ENCODE measurements at places on chromosomes 13 and 19.

GRCh38 chr13:41621716-41622431 lies 164.5 kb downstream of the RGCC start:
- no peak for DNase-seq
- no peaks in the 10 kb centered on the region for H3K4me1 ChIP-seq
- H3K4me3 ChIP-seq: no peak overlapping the region
- no peaks in the 10 kb centered on the region for H3K36me3 ChIP-seq
- no peak overlapping the region for H3K27ac ChIP-seq

GRCh38 chr13:62035981-62036380 lies 620.3 kb upstream of the PCDH20 start:
- H3K27me3 ChIP-seq: no peaks in the 10 kb centered on the region
- no peak overlapping the region for H3K27ac ChIP-seq
- H3K4me1 ChIP-seq: peaks cover 1% of the 10 kb centered on the region
- H3K36me3 ChIP-seq: no peaks in the 10 kb centered on the region
- H3K4me3 ChIP-seq: no peak overlapping the region

DNA sequence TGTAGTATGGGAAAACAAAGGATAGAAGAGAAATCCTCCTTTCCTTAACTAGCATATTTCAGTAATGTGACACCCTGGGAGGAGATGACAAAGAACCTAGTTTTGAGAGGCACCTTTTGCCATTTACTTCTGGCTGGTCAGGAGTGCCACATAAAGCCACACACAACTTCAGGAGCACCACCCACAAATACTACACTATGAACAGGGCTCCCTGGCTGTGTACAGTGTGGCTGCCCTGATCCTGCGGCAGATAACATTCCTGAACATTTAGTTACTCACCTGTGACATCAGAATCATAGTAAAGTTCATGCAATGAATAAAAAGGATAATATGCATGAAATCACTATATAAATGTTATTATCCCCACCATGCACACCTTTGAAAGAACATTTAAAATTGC lies 17.4 kb upstream of the IRS2 start:
- H3K4me3 ChIP-seq: no peak overlapping the region
- no peaks in the 10 kb centered on the region for H3K27me3 ChIP-seq
- H3K36me3 ChIP-seq: peaks cover 2% of the 10 kb centered on the region
- DNase-seq: no peak

GRCh38 chr19:45528744-45529419 lies 21.6 kb downstream of the VASP start:
- no peaks in the 10 kb centered on the region for H3K27me3 ChIP-seq
- H3K4me1 ChIP-seq: peaks cover 12% of the 10 kb centered on the region
- DNase-seq: no peak
- H3K27ac ChIP-seq: no peak overlapping the region

DNA sequence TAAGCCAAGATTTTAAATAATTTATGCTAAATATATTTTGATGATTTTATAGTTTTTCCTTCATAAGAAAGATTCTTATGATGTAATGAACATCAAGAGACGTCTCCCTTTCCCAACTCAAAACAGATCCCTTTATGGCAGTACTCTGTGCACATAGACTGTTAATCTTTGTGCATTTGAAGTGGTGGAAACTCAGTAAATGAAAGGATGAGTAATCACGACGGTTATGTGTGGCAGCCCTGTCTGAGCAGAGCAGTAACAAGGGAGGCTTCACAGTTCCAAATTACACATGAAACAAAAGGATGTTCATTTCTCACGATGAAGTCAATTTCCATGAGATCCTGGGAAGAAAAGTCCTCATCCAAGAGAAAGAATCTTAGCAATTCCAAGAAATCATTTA lies 498.1 kb downstream of the KLF5 start:
- H3K27ac ChIP-seq: no peak overlapping the region
- DNase-seq: no peak
- no peaks in the 10 kb centered on the region for H3K27me3 ChIP-seq
- no peaks in the 10 kb centered on the region for H3K36me3 ChIP-seq
- no peak overlapping the region for H3K4me3 ChIP-seq

- no peak for DNase-seq
- no peaks in the 10 kb centered on the region for H3K4me1 ChIP-seq
- no peak overlapping the region for H3K4me3 ChIP-seq
- no peak overlapping the region for H3K27ac ChIP-seq
Measured at GRCh38 chr19:52248241-52248640, 21.1 kb upstream of the ZNF766 start.

- H3K4me3 ChIP-seq: no peak overlapping the region
- no peak for DNase-seq
- no peaks in the 10 kb centered on the region for H3K36me3 ChIP-seq
Measured at GRCh38 chr13:26376430-26376829, 122.5 kb downstream of the CDK8 start.

DNA sequence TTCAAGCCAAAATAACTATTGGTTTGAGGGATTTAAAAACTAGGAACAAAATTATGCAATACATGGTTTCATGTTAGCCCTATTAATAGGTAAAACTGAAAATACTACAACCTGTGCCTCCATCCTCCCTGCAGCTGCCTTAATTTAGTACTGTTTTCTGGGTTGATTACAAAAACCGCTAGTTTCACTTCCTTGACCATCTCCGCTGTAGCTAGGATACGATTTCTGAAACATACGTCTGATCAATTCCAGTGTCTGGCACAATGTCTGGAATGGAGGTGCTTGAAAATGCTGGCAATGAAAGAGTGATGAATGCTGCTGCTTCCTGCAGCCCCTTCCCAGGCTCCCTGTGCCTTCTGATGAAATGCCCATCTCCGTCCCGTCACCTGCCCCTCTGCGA lies 273.5 kb downstream of the SHISA2 start:
- DNase-seq: no peak
- no peaks in the 10 kb centered on the region for H3K36me3 ChIP-seq
- H3K27me3 ChIP-seq: no peaks in the 10 kb centered on the region
- H3K4me1 ChIP-seq: peaks cover 14% of the 10 kb centered on the region
- H3K4me3 ChIP-seq: no peak overlapping the region

GRCh38 chr13:23561261-23561660 lies 9.0 kb upstream of the TNFRSF19 start:
- H3K27me3 ChIP-seq: no peaks in the 10 kb centered on the region
- H3K4me1 ChIP-seq: peaks cover 4% of the 10 kb centered on the region

GRCh38 chr19:35146746-35147459 lies 3.8 kb downstream of the FXYD7 start:
- H3K4me3 ChIP-seq: no peak overlapping the region
- DNase-seq: no peak
- H3K27me3 ChIP-seq: peaks cover 2% of the 10 kb centered on the region

DNA sequence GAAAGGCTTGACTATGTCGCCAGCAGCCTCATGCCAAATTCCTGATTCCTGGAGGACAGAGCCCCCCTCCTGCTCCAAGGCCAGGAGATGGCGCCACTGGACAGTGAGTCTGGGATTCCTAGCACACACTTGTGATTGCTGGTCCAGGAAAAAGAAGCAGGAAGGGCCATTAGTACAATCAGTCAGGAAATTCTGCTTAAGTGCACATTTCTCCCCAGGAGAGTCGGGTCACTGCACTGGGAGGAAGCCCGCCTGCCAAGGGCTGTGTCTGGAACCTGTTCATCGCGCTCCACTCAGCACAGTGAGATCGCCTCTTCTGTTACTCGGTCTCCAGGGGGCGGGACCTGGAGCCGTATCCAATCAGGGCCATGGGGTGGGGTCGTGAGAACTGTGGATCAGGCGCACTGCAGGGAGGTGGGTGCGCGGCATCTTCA lies 65.1 kb downstream of the ZNF823 start:
- peaks cover 2% of the 10 kb centered on the region for H3K36me3 ChIP-seq
- H3K4me3 ChIP-seq: no peak overlapping the region
- H3K27ac ChIP-seq: no peak overlapping the region
- no peaks in the 10 kb centered on the region for H3K4me1 ChIP-seq
- no peaks in the 10 kb centered on the region for H3K27me3 ChIP-seq

DNA sequence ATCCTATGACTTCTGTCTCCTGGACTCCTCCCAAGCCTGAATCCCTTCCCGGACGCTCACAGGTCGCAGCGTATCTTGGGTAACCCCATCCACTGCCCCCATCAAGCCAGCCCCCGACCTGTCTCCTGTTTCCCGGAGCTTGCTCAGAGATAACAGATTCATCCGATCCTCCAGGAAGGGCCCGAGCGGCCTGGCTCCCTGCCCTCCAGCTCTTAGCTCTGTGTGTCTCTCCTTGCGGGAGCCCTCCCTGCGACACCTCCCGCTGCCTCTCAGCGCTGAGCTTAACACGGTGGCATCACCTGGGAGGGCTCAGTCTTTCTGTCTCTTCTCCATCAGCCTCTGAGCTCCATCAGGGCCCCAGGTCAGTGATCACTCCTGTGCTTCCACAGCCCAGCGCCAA lies 4.3 kb upstream of the TMEM255B start:
- no peak for DNase-seq
- no peaks in the 10 kb centered on the region for H3K36me3 ChIP-seq
- H3K27me3 ChIP-seq: peaks cover 11% of the 10 kb centered on the region

GRCh38 chr13:20709782-20710181 lies 6.3 kb downstream of the IL17D start:
- H3K27me3 ChIP-seq: no peaks in the 10 kb centered on the region
- no peak overlapping the region for H3K4me3 ChIP-seq
- no peak for DNase-seq

DNA sequence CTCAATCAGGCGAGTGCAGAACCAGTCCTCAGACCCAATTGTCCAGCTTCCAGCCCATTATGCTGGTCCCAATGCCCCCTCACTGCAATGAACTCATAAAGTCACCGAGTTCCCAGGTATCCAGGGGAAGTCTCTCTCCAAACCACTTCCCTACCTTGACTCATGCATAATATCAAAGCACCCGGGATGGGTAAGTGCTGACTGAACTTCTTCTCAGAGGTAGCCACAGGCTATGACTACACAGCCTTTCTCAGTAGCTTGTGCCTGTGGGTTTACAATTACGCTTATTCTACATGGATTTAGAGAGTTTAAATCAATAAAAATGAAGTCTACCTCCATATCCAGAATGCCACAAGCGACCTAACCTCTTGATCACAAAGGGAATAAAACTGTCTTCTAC lies 1.7 kb upstream of the C13orf42 start:
- no peak overlapping the region for H3K27ac ChIP-seq
- DNase-seq: no peak
- H3K27me3 ChIP-seq: peaks cover 13% of the 10 kb centered on the region
- H3K4me1 ChIP-seq: no peaks in the 10 kb centered on the region
- H3K4me3 ChIP-seq: no peak overlapping the region

- H3K36me3 ChIP-seq: no peaks in the 10 kb centered on the region
- H3K4me3 ChIP-seq: no peak overlapping the region
- no peak for DNase-seq
- peaks cover 3% of the 10 kb centered on the region for H3K4me1 ChIP-seq
Measured at GRCh38 chr13:32838945-32839344, 177.3 kb upstream of the KL start.
